ENCODE measurements at places on chromosomes 11 and 22.

- peak; percentile 53 for DNase-seq
Measured at GRCh38 chr11:6505577-6506240, 8.6 kb downstream of the DNHD1 start.

GRCh38 chr11:92782806-92783205 is 186.6 kb upstream of the MTNR1B start:
- no peak for DNase-seq

- DNase-seq: no peak
Measured at GRCh38 chr11:33320814-33321330, 63.7 kb downstream of the HIPK3 start.

- DNase-seq: no peak
Measured at GRCh38 chr11:36417154-36417553, 92.9 kb downstream of the TRAF6 start.

DNA sequence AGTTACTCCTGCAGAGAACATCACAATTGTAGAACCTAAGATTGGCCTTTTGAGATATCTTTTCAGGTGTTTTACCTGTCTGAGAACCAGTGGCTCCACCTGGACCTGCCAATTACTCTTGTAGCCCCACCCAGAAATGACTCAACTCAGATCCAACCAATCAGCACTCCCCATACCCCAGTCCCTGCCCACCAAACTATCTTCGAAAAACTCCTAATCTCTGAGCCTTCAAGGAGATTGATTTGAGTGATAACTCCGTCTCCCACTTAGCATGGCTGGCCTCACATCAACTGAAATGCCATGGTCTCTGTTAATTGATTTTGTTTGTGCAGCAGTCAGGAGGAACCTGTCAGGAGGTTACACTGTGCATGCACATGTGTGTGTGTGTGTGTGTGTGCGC is 103.6 kb downstream of the MTNR1B start:
- DNase-seq: no peak

DNA sequence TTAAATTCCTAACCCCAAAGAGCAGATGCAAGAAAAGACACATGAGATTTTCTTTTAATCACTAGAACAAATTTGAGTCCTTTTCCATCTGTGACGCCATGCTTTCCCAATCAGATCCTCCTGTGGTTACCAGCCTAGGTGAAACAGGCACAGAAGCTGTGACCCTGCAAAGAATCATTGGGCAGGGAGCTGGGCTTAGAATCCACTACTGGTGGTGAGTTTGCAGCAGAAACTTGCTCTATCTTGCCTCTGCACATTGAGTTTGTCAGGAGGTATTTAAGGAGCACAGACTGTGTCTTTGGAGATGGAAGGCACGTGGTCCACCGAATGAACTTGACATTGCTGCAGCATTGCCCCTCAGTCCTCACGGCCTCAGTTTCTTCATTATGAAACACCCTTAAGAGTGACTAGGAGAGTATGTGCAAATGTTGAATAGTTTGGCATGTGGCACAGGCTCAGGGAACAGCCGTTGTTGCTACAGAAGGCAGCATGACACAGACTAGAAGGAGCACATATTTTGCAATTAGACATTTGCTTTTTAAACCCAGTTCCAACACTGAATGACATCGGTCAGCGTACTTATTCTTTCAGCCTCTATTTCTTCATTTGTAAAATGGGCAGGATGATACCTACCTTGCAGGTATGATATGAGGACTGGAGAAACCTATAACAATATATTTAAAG is 127.6 kb downstream of the DBX1 start:
- DNase-seq: no peak

- no peak for DNase-seq
Measured at GRCh38 chr11:115700981-115701875, 197.0 kb upstream of the CADM1 start.

DNA sequence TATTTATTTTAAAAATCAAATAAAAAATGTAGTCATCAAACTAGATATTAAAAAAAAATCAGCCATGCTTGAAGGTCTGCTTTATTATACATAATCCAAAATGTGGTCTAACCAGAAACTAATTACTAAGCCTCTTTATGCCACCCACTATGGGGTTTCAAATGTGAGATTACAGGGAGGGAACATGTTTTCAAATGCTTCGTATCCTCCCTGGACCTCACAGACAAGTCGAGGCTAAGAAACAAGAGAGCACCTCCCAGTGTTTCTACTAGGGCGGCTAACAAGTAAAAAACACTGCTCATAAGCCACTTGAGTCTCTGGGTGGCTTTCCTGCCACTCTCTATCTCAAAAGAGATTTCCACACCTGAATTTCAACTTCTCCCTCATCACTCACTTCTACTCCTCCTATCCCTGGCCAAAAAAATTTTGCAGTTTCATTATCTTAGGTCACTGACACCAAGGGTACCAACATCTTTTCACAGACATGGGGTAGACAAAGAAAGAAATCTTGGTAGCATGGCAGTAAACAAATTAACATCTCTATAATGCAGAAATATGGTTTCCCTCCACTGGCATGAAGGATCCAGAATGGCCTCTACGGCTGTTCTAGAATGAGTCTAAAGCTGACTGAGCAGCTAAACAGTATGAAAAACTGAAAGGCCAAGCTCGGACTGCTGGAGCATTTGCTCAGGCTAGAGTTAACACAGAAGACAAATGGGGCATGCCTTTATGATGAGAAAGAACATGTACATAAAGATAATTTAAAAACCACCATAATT is 50.9 kb downstream of the PITPNB start:
- DNase-seq: no peak

DNA sequence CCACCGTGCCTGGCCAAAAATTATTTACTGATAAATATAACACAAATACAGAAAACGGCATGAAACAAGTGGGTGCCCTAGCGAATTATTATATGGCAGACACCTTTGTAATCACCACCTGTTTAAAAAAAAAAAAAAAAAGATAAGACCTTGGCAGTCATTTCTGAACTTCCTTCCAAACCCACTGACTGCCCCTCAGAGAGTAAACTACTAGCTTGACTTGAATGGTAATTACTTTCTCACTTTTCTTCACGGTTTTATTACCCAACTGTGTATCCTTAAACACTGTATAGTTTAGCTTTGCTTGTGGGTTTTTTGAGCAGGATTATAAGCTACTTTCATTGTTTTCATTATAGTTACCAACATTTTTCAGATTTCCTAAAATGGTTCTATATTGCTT is 23.7 kb downstream of the SFI1 start:
- DNase-seq: no peak

DNA sequence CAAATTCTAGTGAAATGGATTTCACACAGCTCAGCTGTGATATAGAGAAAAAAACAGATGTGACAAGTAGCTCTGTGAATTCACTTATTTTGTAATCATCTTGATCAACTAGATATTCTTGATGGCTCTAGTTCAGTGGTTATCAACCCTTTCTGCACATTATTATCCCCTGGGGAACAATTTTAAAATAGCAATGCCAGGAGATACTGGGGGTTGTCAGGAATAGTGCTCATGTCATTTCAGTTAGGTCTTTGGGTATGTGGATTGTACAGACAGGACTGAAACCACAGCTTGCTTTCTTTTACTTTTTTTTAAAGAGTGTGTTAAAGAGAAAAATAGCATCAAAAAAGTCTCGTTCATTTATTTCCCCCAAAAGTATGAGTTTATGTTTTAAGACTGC is 269.0 kb upstream of the PDGFD start:
- no peak for DNase-seq

- no peak for DNase-seq
Measured at GRCh38 chr11:2210366-2211112, 38.9 kb upstream of the TH start.

DNA sequence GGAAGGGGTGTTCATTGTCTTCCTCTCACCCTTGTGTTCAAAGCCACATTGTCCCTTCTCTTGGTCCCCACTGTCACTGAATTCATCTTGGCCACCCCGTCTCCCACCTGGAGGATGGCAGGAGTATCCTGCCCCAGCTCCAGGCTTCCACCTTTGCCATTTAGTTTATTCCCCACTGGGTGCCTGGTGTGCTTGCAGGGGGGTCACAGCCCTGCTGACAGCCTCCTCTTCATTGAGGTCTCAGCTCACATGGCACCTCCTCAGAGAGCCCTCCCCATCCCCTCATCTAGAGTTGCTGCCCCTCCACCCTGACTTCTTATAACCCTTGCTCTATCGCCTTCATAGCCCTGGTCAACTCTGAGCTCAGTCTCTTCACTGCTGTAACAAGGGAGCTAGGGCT is 36.6 kb downstream of the KIAA1671 start:
- DNase-seq: no peak

GRCh38 chr11:36019722-36020121 is 75.9 kb downstream of the LDLRAD3 start:
- DNase-seq: no peak

GRCh38 chr11:23473782-23474181 is 613.5 kb upstream of the CCDC179 start:
- DNase-seq: peak; percentile 5

DNA sequence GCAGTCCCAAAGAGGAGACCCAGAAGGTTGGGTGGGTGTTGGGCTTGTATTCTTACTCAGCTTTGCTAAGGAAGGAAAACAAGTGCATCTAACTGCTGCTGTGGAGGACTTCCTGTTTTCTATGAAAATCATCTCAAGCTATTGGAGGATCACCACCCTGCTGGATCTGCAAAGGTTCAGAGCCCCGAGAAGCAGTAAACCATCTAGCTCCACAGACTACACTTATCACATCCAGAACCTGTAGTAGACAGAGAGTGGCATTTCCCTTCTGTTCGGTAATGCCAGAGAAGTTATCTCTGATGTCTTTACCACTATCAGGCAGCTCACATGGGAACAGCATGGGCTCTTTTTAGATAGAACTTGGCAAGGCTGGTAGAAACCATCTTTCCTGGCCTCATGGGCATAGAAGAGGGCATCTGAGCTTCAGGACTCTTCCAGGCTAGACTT is 21.7 kb downstream of the KCNJ1 start:
- no peak for DNase-seq

- no peak for DNase-seq
Measured at GRCh38 chr11:119671561-119672015, 57.4 kb downstream of the NECTIN1 start.

- no peak for DNase-seq
Measured at GRCh38 chr11:70210530-70210929, 7.4 kb downstream of the FADD start.

- DNase-seq: peak; percentile 14
Measured at GRCh38 chr11:100573911-100574513, 113.1 kb upstream of the ARHGAP42 start.

- no peak for DNase-seq
Measured at GRCh38 chr11:32420937-32421901, 14.1 kb downstream of the WT1 start.

DNA sequence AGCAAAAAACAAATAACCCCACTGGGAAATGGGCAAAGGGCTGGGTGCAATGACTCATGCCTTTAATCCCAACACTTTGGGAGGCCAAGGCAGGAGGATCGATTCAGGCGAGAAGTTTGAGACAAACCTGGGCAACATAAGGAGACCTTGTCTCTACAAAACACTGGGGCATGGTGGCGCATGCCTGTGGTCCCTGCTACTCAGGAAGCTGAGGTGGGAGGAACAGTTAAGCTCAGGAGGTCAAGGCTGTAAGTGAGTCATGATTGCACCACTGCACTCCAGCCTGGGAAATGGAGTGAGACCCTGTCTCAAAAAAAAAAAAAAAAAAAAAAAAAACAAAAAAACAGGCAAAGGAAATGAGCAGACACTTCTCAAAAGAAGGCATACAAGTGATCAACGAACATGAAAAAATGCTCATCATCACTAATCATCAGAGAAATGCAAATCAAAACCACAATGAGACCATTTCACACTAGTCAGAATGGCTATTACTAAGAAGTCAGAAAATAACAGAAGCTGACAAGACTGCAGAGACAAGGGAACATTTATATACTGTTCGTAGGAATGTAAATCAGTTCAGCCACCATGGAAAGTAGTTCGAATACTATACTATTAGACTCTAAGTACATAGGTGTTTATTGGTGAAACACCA is 48.2 kb upstream of the SMCO4 start:
- DNase-seq: no peak

GRCh38 chr11:94455861-94456260 is 37.8 kb downstream of the MRE11 start:
- DNase-seq: no peak

DNA sequence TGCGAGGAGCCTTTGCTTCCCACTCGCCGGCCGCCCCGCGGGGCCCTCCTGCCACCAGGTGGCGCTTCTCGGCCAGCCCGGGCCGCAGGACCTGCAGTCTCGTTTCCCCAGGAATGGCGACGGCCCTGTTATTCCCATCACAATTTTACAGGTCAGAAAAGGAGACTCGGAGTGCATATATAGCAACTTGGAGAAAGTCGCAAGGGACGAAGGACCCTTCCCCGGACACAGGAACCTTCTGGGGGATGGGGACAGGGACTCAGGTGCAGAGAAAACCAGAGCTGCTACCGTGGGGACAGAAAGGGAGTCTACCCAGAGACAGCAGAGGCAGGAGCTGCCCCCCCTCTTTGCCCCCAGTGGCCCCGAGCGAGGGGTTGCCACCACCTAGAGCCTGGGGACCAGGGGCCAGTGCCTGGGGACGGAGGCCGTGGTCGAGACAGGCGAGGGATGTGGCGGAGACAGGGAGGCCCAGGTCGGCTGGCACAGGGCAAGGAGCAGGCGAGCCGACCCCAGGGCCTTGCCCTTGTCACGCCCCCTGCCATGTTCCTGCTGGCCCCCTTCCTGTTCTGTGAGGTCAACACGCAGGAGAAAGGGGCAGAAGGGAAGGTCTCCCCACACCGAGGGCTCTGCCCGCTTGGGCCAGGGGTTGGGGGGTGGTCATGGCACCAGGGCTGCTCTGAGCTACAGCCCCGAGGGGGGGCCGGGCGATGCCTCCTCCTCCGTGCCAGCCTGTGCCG is 3.5 kb upstream of the KRTAP5-6 start:
- DNase-seq: peak; percentile 40

- no peak for DNase-seq
Measured at GRCh38 chr22:22200569-22201184, 43.9 kb upstream of the VPREB1 start.

GRCh38 chr11:63813563-63814382 is 517 bp downstream of the SPINDOC start:
- no peak for DNase-seq

DNA sequence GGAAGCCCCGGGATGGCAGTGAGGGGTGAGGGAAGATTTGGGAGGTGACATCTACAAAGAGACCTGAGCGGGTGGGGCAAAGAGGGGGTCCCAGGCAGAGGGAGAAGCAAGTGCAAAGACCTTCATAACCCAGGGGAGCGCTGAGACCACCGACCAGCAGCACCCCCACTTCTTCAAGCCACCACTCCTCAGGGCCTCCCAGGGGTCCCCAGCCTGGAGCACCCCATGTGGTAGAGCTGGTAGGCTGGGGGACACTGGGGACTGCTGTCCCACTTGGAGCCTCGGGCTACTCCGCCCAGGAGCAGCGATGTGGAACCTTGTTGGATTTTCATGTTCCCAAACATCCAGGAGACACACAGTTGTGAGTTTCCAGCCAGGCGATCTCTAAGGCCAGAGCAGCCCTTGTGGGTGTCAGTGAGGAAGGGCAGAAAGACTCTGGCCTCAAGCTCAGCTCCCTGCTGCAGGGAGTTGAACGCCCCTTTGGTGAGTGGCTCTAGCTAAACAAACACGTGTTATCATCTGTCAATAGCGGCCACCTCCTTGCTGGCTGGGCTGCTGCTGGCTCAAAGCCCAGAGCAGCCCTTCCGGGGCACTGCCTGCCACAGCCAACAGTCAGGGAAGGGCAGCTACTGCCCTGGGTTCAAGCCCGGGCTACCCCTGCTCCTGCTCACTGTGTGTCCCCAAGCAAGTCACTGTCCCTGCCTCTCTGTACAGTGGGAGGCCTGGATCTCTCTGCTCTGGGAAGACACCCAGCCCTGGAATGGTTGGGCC is 25.7 kb upstream of the CHKA start:
- DNase-seq: no peak
